Central memory CD8-positive, alpha-beta T cell (primary cell): ENCODE measurements at places on chromosomes 13 and 19.

GRCh38 chr19:39525205-39525604 is 7.4 kb downstream of the EID2B start:
- no peak overlapping the region for H3K4me3 ChIP-seq
- no peaks in the 10 kb centered on the region for H3K27me3 ChIP-seq
- H3K4me1 ChIP-seq = peaks cover 5% of the 10 kb centered on the region

- H3K4me3 ChIP-seq = no peak overlapping the region
- H3K4me1 ChIP-seq = peaks cover 3% of the 10 kb centered on the region
- H3K27ac ChIP-seq = no peak overlapping the region
These were observed 87.8 kb upstream of the C1QTNF9B start for GRCh38 chr13:23985060-23985459.

DNA sequence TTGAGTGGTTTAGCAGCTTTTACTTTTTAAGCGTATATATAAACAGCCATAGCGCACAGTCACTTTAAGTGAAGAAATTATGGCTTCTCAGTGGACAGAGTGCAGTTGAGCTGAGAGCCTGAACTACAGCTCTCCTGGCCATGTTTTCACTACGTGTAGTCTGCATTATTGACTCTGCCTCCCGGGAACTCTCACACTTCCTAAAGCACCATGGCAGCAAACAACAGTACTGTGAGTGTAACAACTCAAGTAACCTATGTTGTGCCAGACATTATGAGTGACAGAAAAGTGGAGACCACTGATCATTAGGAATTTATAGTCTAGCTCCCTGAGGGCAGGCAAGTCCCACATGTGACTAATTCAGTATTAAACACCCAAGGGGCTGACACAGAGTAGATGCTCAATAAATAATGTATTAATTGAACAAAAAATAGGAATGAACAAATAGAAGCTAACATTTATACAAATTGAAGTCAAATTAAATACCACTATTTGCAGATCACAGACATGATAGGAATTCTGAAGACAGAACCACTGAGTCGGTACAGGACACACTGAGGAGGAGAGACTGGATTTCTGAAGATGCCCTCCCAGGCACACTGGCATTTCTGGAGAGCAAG is 19.7 kb downstream of the EFNB2 start:
- H3K4me1 ChIP-seq = no peaks in the 10 kb centered on the region
- H3K27me3 ChIP-seq = peaks cover 70% of the 10 kb centered on the region
- no peak overlapping the region for H3K27ac ChIP-seq
- peaks cover 2% of the 10 kb centered on the region for H3K36me3 ChIP-seq

DNA sequence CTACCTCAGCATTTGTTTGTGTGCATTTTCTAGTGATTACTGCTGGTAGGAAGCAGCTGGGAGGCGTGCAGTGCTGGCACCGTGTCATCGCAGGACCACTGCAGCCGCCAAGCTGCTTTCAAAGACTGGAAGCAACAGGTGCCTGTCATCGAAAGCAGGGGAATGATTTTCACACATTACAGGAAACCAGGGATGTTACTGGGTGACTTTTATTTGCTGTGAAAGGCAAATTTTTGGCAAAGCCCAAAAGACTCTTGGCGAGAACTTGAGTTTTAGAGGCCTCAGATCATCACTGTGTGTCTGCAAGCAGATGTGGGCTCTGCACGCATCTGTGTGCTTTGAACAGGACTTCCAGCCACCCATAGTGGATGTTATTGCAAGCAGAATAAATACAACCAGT is 176.4 kb downstream of the FLT1 start:
- DNase-seq = no peak
- no peaks in the 10 kb centered on the region for H3K36me3 ChIP-seq
- no peaks in the 10 kb centered on the region for H3K27me3 ChIP-seq
- no peak overlapping the region for H3K4me3 ChIP-seq
- no peak overlapping the region for H3K27ac ChIP-seq
- no peaks in the 10 kb centered on the region for H3K4me1 ChIP-seq

DNA sequence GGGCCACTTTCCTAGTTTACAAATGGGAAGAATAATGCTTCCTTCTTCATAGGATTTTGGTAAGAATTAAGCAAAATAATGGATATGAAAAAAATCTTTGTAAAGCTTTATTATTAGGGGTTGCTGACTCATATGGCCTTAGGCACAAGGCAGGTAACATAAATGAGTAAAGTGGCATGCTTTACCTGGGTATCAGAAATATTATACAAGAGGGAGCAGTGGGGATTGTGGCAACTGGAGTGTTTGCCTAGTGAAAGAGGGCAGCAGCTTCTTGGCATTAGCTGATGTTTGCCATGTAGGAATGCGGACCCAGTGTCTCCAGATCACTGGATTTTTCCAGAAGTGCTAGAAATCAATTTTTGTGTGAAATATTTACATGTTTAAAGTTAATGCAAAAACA is 19.5 kb downstream of the WDFY2 start:
- no peaks in the 10 kb centered on the region for H3K27me3 ChIP-seq
- DNase-seq = no peak
- H3K36me3 ChIP-seq = peaks cover 5% of the 10 kb centered on the region
- no peak overlapping the region for H3K4me3 ChIP-seq

DNA sequence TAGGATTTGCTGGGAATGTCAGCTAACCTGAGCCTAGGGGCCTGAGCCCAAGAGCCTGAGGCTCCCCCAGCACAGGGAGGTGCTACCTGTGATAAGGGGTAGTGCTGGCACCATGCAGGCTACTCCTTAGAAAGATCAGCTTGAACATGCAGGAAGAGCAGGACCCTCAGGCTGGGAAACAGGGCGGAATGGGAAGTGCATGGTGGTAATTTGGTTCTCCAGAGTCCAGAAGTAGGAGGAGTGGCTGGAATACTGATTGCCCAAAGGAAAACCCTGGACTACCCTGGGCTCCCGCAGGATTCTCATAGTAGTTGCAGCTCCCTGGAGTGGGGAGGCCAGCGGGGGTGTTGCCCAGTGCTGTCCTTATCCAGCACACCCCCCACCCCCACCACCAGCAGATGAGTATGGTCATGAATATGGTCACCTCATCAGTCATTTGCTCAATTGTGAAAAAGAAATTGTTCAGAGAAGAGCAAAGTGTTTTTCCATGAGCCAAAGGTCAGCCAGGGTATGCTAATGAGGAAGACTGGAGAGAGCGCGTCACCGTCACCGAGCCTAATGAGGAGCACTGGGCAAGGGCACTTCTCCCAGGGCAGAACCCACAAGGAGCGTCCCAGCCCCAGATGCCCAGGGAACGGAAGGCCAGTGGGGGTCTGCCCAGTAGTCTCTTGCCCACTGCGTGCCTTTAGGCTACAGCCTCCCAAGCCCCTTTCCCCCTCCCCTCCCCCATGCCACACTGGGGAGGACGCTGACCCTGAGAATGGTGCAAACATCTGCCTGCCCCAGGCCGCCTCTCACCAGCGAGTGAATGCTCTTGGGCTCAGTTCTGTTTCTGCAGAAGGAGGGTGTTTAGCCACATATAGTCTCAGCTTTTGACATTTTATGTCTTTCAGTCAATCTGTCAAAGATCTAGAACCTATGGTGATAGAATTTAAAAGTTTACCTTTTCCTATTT is 5.3 kb downstream of the SLC25A15 start:
- no peak for DNase-seq
- H3K36me3 ChIP-seq = peaks cover 7% of the 10 kb centered on the region
- H3K27ac ChIP-seq = no peak overlapping the region
- H3K4me3 ChIP-seq = no peak overlapping the region
- H3K4me1 ChIP-seq = peaks cover 4% of the 10 kb centered on the region

DNA sequence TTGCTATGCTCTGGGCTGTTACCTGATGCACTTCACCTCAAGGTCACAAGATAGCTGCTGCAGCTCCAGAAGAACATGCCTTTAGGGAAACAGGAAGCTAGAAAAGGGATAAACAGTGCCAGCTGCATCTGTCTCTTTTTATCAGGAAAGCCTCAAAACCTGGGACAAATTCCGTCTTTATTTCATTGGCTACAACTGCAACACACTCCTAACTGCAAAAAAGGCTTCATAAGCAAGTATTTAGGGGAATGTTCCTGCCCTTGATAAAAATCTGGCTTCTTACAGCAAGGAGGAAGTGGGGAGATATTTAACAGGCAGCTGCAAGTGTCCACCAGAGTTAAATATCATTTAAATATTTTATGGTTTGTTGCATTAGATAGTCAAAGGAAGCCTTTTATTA is 34.2 kb upstream of the SERTM1 start:
- H3K36me3 ChIP-seq = no peaks in the 10 kb centered on the region
- no peak overlapping the region for H3K4me3 ChIP-seq
- DNase-seq = no peak
- no peak overlapping the region for H3K27ac ChIP-seq
- H3K27me3 ChIP-seq = no peaks in the 10 kb centered on the region
- no peaks in the 10 kb centered on the region for H3K4me1 ChIP-seq

- H3K4me1 ChIP-seq = peaks cover 29% of the 10 kb centered on the region
- H3K4me3 ChIP-seq = peak overlapping the region; percentile 73
- H3K27ac ChIP-seq = peak overlapping the region; percentile 82
- no peaks in the 10 kb centered on the region for H3K27me3 ChIP-seq
- DNase-seq = no peak
- peaks cover 31% of the 10 kb centered on the region for H3K36me3 ChIP-seq
These were observed 1.8 kb downstream of the SHKBP1 start for GRCh38 chr19:40578442-40578908.

DNA sequence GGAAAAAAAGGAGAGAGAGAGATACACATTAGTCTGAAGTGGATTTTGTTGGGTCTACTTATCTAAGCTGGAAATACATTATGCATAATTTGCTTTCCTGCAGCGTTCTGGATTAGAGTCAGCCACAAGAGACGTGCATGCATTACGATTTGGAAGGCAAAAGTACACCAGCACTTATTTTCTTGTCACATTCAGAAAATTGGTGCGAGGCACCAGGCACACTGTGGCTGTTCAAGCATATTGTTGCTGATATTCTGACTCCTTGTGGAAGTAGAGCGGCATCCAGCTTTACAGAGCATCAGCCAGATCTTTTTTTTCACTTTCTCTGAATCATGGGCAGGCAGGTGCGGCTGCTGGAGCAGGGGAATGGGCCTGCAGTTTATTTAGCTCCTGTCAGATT is 905.6 kb upstream of the SPRY2 start:
- no peak for DNase-seq
- H3K27ac ChIP-seq = no peak overlapping the region
- H3K36me3 ChIP-seq = peaks cover 2% of the 10 kb centered on the region
- H3K27me3 ChIP-seq = no peaks in the 10 kb centered on the region
- no peaks in the 10 kb centered on the region for H3K4me1 ChIP-seq
- H3K4me3 ChIP-seq = no peak overlapping the region

DNA sequence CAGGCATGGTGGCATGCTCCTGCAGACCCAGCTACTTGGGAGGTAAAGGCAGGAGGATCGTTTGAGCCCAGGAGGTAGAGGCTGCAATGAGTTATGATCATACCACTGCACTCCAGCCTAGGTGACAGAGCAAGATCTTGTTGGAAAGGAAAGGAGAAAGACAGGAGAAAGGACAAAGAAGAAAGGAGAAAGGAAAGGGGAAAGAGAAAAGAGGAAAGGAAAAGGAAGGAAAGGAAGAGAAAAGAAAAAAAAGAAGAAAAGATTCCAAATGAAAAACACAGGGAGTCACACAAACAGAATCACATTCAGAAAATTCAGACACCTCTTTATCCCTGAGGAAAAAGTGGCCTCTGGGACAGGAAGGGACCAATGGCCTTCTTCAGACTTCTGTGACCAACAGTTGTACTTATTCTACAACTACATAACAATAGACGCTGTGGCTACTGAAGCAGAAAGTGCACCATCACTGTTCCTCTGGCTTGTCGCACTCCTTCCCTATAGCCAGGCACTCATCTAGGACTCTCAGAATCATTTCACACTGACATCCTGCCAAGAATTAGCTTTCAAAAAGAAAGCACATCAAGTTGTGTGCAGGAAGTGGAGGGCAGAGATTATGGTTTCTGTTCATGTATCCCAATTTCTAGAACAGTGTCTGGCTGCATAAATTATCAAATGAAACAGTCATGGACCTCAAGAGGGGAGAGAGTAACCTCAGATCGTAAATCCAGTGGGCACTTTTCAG is 5.9 kb downstream of the MTMR6 start:
- H3K36me3 ChIP-seq = peaks cover 14% of the 10 kb centered on the region
- no peaks in the 10 kb centered on the region for H3K27me3 ChIP-seq
- H3K4me3 ChIP-seq = no peak overlapping the region
- DNase-seq = no peak
